ENCODE measurements at places on chromosomes 11 and 22.

DNA sequence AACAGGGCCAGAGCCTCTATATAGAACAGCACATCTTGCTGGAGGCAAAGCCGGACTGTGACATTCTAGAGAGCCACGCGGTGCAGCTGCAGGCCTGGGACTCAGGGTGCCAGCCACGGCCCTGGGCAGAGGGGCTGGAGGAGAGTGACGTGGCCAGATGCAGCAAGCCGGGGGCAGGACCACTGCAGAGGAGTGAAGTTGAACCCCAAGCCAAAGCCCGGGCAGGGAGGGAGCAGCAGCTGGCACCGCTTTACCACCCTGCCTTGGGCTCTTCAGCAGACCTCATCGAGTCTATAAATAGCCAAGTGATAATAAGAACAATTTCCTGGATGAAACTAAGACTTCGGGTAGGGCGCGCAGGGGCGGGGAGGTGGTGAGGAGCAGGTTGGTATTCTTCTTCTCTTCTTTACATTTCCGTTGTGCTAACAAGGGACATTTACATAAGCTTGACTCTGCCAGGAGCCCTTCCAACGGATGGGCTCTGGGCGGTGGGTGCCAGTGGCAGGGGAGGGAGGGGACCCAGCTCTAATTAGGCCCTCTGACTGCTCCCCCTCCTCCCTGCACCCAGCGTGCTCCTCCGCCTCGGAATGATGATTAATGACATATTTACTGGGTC lies 110.2 kb downstream of the ST3GAL4 start:
- no peak for DNase-seq

GRCh38 chr22:37101311-37102066 lies 8.0 kb downstream of the TMPRSS6 start:
- no peak for DNase-seq

DNA sequence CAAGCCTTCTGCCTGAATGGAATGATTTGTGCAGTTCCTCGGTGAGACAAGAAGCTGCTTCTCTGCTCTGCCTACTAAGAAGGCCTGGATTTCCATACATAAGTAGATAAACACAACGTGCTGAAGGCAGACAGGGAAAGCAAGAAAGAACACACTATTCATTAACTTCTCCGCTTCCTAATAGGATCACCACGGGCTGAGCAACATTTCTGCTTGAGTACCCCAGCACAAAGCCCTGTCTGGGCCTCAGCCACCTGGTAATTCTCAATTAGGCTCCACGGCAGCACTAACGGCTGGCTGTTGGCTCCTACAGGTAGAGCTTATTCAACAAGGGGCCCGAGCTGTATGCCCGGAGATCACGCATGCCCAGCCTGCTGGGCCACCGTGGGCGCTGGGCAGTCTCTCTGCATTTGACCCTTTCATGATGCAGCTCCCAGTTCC lies 1156.6 kb downstream of the TBC1D22A start:
- no peak for DNase-seq

DNA sequence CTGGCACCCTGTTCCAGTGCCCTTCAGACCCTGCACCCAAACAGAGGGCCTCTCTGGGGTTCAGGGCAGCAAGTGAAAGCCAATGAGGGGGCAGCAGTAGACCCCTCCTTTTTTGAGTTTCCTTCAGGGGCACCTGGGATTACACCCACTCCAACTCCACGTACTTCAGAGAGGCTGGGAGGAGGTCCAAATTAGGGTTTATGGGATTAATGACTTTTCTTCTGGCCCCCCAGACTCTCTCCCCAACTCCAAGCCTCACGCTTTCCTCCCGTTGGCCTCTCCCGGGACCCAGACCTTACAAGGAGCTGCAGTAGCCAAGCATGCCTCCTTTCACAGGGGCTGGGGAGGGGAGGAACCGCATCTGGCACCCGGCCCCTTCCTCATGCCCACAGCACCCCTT lies 101.7 kb downstream of the NECTIN1 start:
- DNase-seq: no peak

DNA sequence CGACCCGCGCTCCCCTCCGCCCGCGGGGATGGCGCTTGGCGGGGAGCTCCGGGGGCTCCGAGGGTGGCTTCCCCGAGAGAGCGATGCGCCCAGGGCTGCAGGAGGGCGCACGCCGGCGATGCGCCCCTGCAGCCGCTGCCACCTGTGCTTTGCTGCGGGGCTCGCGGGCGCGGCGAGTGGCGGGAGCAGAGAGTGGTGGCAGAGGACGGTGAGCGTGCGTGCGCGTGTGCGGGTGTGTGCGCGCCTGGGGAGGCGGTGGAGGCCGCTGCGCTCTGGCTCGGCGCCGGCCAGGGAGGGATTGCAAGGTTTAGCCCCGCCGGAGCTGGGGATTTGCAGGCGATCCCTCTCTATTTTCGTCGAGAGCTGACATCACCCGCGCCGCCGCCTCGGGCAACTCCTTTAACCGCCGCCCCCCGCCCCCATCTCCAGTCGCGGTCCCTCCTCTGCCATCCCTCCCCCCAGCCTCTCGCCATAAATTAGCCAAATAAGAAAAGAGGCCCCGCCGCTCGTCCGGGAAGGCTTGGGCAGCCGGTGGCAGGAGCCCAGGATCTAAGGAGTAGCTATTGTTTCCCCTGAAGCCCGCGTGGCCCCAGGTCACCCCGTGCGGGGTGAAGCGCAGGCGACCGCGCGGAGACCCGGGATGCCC lies at the start of gene SLC1A2:
TSS of gene SLC1A2 (minus strand) at position 375 of the 646 bp plus-strand sequence. CDS start 592 bp downstream, outside the sequence.
- no peak for DNase-seq

DNA sequence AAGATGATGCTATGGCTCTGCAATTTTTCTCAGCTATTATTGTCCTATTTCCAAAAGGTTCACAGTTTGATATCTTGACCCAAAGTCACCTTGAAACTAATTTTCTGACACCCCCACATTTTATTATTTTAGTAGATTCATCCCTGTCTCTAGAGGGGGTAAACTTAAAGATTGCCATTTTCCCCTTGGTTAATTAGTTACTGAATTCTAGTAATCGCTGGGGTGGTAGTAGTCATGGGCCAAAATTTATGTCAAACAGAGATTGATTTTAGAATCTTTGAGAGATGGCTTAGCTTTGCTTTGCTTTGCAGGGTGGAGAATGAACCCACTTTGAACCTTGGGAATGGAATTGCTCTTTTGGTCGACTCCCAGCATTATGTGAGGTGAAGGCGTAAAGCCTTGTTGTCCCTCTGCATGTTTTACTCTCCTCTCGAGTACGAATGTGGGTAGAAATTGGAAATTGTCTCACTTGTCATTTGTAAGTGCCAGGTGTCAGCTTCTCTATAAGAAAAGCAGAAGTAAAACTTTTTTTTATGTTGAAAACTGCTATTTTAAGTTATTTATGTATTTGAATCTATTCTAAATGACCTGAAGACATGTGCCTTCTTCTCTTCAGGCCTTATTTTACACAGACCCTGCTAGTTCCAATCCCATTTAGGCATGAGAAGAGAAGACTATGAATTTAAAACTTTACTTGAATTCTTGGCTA lies 42.4 kb upstream of the RCE1 start:
- DNase-seq: no peak

DNA sequence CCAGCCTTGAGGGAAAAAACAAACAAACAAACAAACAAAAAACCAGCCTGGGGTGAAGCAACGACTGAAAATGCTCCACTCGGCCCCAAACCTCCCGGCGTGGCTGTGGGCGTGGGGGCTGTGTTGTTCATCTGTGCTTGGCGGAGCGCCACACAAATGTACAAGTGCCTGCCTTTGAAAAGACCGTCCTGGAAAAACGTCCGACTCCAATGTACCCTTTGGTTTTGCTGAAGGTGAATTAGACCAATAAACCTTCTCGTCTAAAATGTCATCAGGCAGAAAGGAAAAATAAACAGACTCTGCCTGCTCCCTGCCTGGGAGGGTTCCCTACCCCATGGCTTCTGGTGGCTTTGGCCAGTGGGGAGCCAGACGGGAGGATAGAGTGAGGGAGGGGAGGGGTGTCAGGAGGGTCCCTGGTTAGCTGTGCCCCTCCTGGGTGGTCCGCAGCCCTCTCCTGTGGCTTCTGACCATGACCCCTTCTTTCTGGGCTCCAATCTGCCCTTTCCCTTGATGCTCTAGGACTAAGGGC lies 93.9 kb downstream of the TRMU start:
- DNase-seq: no peak

- no peak for DNase-seq
Measured at GRCh38 chr11:16770016-16770415, 31.6 kb downstream of the C11orf58 start.

Measured in stimulated activated CD8-positive, alpha-beta memory T cell treated with anti-CD3 and anti-CD28 coated beads, Interleukin-7, amount 100 ng/mL, for 24 hours (primary cell).